Neural crest cell (in vitro differentiated cells): ENCODE measurements at places on chromosomes 12 and 14. TPM values are rescaled to one million over a fixed set of nuclear protein-coding genes. Genes with fewer than 3 reads are reported as not detected.

- DNase-seq: no peak
These were observed 117.4 kb downstream of the GCH1 start for GRCh38 chr14:54785136-54785777.

GRCh38 chr12:90729736-90730135 is 225.2 kb downstream of the CCER1 start:
- no peak for DNase-seq

DNA sequence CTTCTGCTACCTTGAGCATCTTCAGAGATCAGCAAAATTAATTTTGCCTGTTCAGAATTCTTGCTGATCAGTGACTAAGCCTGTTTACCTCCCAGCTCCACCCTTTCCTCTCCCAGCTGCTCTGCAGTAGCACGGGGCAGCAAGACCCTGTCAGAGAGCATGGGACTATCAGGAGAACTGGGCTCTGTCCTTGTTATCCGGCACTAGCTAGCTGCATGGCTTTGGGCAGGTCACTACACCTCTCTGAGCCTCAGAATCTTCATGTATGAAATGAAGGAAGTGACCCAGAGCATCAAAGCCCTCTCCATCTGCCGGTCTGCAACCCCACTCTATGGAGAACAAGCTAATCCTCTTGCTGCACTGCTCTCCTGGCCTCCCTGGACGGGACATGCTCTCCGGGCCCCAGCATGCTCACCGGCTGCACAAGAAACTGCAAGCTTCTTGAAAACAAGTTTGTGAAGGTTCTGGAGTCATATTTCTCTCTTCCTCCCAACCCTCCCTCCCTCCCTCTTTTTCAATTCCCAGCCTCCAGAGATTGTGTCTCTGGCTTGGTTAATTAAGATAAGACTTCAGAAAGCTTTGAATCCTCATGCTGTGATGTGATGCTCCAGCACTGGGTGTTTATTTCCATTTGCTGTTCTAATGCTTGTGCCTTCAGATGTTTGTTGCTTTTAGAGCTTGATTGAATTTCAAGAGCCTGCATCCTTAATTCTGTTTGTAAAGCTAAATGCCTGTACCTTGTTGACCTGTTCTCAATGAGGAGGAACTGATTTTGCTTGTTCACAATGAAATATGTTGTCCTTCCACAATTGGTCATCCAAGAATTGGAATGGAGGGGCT is 101.1 kb downstream of the CRACR2A start:
- no peak for DNase-seq

DNA sequence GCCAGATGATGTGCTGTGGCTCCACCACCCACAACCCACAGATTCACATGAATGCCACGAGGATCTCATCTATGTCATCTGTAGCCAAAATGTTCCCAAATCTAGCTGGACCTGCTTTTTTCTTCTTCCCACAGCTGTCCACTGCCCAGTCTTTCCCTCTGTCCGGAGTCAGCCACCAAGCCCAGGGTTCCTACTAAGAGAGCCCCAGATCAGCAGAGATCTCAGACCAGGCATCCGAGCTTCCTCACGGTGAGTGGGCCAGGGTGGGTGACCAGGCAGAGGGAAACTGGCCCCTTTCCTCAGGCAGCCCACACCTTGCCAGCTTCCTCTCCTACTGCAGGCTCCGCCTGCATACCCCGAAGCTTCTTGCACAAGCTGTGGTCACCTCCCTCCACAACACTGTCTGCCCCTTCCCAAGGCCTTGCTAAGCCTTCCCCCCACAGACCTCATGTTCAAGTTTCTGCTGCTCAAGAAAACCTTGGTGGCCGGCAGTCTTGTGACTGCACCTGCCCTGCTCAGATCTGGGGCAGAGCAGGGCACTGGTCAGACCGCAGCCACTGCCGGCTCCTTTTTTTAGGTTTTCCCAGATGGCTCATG is 81.4 kb downstream of the ACTN1 start:
- no peak for DNase-seq

GRCh38 chr12:57694459-57695019 is 607 bp downstream of the OS9 start:
- no peak for DNase-seq

DNA sequence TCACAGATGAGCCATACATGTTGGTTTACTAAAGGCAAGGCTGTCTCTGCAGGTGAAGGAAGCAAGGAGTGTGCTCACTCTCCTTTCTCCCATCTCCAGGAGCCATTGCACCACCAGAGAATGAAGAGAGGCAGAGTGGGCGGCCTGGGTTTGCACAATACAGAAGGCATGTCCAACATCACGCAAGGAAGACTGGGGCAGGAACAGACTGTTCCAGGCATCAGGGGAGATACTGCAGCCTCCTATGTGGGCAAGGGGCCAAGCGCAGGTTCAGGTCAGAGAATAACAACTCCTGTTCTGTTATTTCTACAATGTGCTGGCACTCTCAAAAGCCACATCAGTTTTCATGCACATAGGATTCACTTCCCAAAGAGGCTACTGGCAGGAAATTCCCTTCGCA is 1.7 kb upstream of the TMEM229B start:
- DNase-seq: no peak

ZNF891 gene
- 3.9 and 4.2 TPM in 2 replicates for total RNA-seq

SLC10A1 gene
- not detected in 2 replicates for total RNA-seq

DNA sequence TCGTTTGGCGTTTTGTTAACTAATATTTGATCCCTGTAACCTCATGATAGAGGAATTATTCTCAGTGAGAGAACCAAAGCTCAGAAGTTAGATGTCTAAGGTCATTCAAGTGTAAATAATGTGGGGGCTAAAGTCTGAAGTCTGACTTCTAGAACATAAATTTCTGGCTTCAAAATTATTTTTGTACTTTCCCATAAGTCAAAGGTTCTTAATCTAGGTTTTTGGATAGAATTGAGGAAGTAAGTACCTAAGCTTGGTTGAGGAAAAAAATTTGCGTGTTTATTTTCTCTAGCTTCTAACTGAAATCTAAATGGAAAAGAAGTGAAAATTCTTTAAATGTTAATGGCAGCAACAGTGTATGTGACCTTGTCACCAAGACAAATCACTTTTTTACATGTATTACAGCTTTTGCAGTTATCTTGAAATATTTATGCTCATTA is 2.3 kb downstream of the LARP4 start:
- no peak for DNase-seq

GRCh38 chr14:99322731-99323599 is 51.0 kb upstream of the BCL11B start:
- DNase-seq: no peak

DNA sequence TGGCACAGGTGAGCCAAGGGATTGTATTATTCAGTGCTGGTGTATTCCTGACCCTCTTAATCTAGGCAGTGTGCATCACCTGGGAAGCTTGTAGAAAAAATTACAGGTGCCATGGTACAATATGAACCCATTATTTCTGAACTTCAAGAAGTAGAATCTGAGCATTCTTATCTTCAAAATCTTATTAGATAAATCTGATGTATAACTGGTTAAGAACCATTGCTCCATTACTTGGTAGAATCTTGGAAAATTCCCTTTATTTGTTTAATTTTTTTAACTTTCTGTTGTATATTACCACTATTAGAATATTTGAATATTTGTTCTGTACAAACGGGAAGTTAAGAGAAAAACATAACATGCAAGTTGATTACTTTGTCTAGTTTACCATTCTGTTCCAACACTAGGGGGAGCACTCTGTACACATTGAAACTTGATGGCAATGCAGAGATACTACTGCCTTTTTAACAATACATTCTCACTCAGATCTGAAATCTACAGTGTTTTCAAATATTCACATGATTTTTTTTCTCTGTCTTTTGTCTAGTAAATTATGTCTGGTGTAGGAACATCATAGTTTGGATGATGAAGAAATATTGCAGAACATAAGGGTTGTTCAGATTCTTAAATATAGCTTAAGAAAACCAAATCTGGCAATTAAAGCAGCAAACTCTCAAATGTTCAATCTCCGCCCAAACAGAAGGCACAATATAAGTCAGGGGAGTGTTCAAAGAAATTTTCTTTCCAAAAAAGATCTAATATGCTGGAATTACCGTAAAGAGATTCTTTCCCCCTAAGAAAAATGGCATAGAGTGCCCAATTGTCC is 196.6 kb downstream of the PCNX1 start:
- DNase-seq: no peak

ESR2 gene
- 0.20 and 0.33 TPM in 2 replicates for total RNA-seq

DNA sequence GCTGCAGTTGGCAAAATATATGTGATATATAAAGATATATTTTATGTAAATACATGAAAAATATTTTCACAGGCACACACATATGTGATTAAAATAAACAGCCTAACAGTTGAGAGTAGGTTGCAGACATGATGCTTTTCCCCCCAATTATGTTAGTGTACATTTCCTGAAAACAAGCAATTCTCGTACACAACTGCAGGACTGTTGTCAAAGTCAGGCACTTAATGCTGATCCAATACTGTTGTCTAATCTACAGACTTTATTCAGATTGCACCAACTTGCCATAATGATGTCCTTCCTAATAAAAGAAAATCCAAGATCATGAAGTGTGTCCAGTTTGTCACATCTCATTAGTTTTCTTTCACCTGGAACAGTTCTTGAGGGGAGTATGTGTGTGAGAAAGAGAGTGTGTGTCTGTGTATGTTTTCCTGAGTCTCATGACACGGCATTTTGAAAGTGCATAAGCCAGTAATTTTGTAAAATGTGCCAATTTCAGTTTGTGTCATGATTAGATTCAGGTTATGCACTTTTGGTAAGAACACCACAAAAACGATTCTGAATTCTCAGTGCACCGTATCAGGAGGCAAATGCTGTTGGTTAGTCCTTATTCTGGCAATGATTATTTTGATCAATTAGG is 16.5 kb upstream of the SEL1L start:
- no peak for DNase-seq

- no peak for DNase-seq
These were observed 29.2 kb downstream of the DYRK4 start for GRCh38 chr12:4591180-4591687.

DNA sequence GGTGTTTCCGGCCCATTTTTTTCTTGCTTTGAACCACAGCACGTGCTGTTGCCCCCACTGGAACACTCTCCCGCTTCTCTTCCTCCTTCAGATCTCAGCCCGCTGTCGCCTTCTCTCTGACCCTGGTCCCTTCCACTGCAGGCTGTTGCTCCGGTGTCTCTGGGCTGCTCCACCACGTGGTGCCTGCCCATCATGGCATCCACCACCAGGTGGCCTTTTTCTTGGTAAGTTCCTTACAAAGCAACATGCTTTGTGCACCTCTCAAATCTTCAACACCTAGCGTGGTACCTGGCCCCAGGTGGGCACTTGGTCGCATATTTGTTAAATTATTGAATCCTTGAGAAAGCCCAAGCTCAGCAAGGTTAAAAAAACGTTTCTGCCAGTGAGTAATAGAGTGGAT is 19.1 kb downstream of the TUNAR start:
- DNase-seq: no peak

GRCh38 chr12:51636581-51636980 is 45.5 kb downstream of the SCN8A start:
- DNase-seq: no peak

DNA sequence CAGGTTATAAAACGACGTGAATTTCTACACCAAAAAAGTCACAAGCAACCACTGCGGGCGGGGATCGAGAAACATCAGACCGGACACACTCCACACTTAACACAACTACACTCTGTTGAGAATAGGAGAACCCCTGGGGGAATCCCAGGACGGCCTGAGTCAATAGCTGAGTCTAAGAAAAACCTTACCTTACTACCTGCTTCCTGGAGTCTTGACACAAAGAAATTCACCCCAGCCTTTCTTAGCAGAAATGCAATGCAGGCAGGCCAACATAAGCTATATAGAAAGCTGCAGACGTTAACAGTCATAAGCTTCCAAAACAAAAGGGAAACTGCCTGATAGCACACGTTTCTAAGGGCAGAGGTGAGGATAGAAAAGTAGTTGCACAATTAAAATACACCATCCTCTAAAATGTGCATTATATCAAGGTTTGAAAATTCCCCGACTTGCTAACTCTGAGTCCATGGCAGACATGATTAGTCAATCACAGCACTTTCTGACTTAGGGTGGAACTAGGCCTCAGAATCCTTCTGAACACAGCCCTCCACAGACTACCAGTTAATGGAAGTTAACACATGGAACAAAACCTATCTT is 68.0 kb downstream of the CCDC88C start:
- DNase-seq: no peak

DNA sequence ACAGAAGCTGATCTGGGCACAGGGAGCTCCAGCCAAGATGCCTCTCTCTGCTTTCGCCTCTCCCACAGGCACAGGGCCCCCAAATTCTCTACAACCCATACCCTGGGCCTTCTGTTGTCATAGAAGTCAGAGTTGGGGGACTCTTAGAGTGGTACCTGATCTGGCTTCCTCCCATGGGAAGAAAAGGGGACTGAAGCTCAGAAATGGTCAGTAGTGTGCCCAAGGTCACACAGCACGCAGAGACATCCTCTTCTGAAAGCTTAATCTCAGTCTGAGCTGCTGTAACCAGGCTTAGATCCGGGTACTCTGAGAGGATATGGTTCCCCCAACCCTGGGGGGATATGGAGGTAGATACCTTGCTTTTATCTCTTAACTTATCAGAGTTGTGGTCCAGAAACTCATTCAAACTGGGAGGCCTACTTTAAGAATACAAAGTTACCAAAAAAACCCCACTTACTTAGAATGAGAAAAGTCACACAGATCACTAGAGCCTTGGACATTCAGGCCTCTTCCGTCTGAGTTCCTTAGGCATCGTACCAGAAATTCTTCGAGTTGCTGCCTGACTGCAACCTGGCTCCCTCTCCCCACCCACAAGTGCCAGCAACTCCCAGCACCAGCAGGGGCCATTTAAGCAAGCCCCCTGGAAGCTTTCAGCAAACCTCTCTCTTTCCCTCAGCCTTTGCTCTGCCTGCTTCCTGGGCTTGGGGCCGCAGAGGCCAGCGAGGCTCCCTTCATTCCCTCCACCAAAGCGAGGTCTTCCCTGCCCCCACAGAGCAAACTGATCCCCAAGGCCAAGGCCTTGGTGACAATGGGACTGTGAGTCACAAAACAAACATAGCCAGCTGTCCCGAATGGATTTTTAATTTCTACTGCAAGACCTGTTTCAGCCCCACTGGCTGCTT is 13.9 kb downstream of the KRT7 start:
- DNase-seq: no peak

KLHL33 gene
- 0.07 TPM in 1 of 2 replicates, not detected in the other for total RNA-seq

- DNase-seq: no peak
These were observed 1.8 kb downstream of the B3GNT4 start for GRCh38 chr12:122205053-122205925.

RGS6 gene
- 2.8 TPM in 2 replicates for total RNA-seq

DNA sequence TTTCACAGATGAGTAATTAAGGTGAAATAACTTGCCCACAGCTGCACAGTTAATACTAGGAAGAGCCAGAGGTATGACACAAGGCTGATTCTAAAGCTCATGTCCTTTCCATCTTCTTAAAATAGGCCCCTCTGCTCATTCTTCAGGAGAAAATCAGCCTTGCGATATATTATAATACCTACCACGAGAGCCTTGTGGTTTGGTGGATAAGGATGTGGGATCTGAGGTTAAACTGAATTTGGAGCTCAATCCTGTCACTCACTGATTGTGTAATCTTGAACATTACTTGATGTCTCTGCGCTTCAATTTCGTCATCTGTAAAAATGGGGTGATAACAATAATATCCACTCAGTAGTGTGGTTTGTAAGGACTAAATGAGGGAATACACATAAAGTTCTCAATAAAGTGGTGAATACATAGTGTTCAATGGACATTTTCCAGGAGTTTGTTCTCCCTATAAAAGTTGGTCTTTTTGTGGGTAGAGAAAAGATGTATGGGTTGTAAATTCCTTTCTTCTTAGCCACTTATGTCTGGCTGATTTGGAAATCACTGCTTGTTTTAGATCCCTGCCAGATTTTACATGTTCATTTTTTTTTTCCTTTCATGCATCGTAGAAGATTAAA is 25.1 kb upstream of the ATP2B1 start:
- DNase-seq: no peak
